ENCODE measurements at places on chromosomes 7 and 10.

GRCh38 chr10:9709849-9710248 lies 1307.8 kb upstream of the CELF2 start:
- no peak for DNase-seq

DNA sequence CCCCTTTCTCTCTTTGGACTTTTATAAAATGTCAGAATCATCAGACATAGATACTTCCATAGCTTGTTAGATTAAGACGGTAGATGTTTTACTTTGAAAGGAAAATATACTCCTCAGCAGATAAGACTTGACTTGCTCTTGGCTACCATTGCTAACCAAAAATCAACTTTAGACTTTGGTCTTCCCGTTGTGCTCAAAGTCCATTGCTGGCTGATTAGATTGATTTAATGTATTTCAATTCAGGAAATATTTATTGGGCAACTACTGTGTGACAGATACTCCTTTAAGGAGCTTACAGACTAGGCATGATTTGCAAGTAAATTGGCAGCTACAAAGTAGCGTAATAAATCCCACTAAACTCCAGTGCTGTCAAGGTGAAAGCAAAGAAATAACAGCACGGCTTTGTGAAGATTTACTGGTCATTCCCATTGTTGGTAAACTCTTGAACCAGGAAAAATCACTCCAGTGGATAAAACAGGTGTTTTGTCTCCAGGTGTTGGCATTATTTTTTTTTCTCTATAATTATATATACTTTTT lies 95.7 kb upstream of the ARMC3 start:
- DNase-seq, result no peak

GRCh38 chr10:106338486-106338885 lies 826.0 kb downstream of the SORCS1 start:
- no peak for DNase-seq

GRCh38 chr10:103772096-103772845 lies 83.1 kb downstream of the SH3PXD2A start:
- DNase-seq, result no peak

DNA sequence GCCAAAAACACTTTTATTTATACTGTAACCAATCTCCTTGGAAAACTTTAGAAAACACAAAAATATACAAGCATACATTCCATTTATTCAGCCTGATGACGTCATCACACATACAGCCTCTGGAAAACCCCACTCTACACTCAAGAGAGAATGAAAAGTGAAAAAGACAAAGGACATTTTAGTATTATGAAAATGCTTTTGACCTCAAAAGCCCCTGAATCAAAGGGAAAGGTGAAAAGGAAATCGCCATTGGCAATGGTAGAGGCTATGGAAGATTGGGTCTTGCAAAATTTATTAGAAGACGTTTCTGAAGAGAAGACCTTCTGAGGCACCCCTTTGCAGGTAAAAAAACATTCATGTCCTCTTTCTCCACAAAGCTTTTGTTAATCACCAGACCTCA lies 82.9 kb upstream of the STRIP2 start:
- no peak for DNase-seq

GRCh38 chr10:72337039-72337629 lies 17.6 kb downstream of the DNAJB12 start:
- DNase-seq, result no peak

- no peak for DNase-seq
These were observed 134.4 kb downstream of the ABCA13 start for GRCh38 chr7:48305661-48306060.

DNA sequence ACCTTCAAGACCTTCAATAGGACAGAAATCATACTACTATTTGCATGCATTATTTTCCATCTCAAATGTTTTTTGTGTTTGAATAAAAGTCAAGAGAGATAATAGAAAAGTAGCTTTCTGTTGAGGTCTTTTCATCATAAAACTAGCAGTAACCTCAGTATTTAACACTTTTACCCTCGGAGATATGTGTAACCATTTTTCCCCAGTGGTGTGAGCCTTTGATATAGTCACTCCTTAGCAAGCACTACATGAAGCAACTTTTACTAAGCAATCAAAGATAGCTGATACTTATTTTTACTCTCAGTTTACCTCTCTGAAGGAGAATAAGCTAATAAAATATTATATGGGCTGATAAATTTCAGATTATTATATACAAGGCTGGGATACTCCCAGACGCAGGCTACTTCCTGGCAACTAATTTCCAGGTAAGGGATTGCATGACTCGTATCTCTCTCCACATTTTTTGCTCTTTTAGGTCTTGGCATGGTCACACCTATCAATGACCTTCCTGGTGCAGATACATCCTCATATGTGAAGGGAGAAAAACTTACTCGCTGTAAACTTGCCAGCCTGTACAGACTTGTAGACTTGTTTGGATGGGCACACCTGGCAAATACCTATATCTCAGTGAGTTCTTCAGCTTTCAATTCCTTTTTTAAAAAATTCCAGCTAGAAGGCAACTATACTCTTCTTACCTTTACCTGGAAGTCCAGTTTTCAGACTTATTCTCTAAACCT lies 91.5 kb upstream of the MXI1 start:
- DNase-seq, result no peak

- no peak for DNase-seq
These were observed 2.3 kb downstream of the CELF2 start for GRCh38 chr10:11019724-11020547.

GRCh38 chr10:128000471-128001362 lies 93.8 kb downstream of the PTPRE start:
- no peak for DNase-seq

Measured in stimulated activated CD4-positive, alpha-beta T cell treated with anti-CD3 and anti-CD28 coated beads, Interleukin-12 subunit alpha, Interleukin-12 subunit beta, amount 100 ng/mL, for 24 hours (primary cell).